Fibroblast of skin of left biceps (primary cell): ENCODE measurements at places on chromosomes 3 and 15.

DNA sequence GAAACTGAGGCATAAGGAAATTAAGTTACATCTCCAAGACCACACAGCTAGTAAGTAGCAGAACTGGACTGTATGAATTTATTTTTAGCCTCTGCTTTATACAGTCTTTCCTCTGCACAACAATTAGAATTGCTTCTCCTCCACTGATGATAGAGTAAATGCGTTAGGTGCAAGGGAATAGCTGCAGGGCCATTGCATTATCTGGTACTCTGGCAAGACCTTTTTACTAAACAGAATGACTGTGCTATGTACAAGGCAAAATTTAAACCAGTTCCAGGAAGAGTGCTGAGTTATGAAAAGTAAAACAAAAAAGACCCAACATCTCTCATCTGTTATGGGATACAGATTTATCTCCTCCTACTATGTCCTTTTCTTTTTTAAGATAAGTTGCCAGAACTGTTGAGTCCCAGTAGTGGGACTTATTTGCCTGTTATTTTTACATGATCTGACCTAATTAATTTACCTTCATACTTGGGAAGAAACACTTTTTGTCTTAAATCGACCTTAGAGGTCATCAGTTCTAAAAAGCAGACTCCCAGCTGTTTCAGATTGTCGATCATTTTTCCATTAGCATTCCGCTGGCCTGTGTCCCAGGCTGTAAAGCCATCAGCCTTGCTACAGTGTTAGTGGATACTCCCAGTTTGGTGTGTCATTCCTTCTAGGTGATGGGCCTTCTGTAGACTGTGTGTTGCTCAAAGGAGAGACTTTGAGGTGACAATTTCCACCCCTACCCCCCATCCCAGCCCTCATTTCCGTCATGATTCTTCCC, 147.5 kb upstream of the NUDT16 start:
- no peak for DNase-seq

GRCh38 chr15:83612898-83613635, 40.9 kb upstream of the ADAMTSL3 start:
- DNase-seq = no peak

- DNase-seq = no peak
Observed at GRCh38 chr15:28984421-28985315, 98.9 kb downstream of the APBA2 start.

DNA sequence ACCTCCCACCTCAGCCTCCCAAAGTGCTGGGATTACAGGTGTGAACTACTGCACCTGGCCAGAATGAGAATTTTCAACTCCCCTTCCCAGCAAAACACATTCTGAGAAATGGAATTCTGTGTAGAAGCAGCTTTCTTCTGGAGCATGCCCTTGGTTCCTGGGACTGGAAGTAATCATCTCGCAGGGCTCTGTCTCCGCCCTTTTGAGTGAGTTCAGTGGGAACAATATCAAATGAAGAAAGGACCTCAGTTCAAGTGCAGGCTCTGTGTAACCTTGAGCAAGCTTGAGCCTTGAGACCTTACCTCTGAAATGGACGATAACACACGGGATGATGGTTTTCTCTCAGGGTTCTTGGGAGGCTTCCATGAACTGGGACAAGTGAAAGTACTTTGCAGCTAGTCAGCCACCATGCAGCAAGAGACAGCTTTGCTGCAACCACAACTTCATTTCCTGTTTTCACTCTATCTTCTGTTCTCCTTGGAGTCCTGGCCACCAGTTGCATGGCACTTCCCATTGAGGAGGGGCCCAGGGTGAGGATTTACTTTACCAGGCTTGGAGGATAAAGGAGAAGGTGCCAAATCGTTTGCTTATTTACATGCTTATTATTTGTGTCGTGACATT, 35.7 kb upstream of the IGF1R start:
- DNase-seq = no peak

DNA sequence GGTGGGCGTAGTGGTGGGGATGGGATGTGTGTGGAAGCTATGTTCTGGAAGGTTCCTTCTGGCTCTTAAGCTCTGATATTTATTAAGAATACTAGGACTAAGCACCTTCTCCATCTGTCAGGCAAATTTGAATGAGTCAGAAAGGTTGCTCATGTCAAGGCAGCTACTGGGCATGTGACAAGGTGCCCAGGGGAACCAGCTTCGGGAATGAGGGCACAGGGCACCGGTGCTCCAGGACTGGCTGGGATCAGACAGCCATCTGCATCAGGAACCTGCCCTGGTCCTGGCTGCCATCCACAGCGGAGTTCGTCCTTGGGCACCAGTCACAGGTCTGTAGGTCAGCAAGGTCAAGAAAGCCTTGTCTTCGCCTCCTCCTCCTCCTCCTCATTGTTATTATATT, 32.5 kb downstream of the CA12 start:
- DNase-seq = no peak

GRCh38 chr15:48400086-48400485, 68.9 kb downstream of the DUT start:
- no peak for DNase-seq

GRCh38 chr3:14209581-14210289, 31.1 kb downstream of the LSM3 start:
- DNase-seq = no peak

- DNase-seq = no peak
Observed at GRCh38 chr3:116034794-116035193, 410.5 kb downstream of the LSAMP start.

GRCh38 chr3:108085810-108086350, 5.0 kb downstream of the CD47 start:
- no peak for DNase-seq

- DNase-seq = no peak
Observed at GRCh38 chr3:195916991-195917390, 8.6 kb upstream of the TNK2 start.

GRCh38 chr15:39661776-39662175, 80.9 kb downstream of the THBS1 start:
- no peak for DNase-seq

GRCh38 chr3:11898611-11899325, 52.1 kb upstream of the TAMM41 start:
- no peak for DNase-seq

GRCh38 chr3:136135039-136135802, 60.9 kb downstream of the MSL2 start:
- DNase-seq = no peak

- DNase-seq = no peak
Observed at GRCh38 chr15:95929232-95929846, 401.2 kb upstream of the NR2F2 start.

- no peak for DNase-seq
Observed at GRCh38 chr3:185164428-185165217, 11.8 kb upstream of the C3orf70 start.
